ENCODE measurements at places on chromosomes 11 and 22.
A peak's percentile ranks its signal among the peaks of the same experiment; 100 is the strongest.

DNA sequence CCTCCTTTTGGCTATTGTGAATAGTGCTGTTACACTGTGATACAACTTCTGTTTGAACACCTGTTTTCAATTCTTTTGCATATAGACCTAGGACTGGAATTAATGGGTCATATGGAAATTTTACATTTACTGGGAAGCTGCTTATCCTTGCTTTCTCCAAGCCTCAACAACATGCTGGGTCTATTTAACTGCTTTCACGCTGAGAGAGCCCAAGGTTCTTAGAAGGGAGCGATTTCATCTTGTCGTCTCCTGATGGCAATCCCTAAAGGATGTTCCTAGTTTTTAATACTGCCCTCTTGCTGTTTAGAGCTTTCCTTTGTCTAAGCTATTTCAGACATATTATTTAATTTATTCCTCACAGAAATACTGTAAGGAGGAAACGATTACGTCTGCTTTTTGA lies 15.5 kb downstream of the IRAG1 start:
- no peak for DNase-seq

DNA sequence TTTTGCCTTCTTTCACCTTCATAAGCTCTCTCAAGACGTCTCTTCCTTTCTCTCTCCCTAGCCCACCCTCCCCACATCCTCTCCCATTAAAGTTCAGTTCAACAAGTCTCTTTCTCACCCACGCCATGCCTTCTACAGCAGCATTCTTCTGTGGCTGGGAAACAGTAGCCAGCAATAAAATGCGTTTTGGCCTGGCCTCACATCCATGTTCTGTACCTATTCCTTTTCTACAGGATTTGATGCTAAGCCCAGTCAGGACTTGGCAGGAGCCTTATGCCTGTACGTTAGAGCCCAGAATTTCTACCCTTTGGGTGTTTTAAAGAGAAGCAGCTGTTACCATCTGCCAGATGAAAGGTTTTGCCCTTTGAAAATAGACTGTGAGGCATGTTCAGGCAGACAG lies 7.1 kb upstream of the CD44 start:
- DNase-seq = no peak

GRCh38 chr11:30285416-30286121 lies 37.3 kb upstream of the ARL14EP start:
- no peak for DNase-seq

- DNase-seq = no peak
Measured at GRCh38 chr22:27882507-27883290, 36.4 kb downstream of the PITPNB start.

DNA sequence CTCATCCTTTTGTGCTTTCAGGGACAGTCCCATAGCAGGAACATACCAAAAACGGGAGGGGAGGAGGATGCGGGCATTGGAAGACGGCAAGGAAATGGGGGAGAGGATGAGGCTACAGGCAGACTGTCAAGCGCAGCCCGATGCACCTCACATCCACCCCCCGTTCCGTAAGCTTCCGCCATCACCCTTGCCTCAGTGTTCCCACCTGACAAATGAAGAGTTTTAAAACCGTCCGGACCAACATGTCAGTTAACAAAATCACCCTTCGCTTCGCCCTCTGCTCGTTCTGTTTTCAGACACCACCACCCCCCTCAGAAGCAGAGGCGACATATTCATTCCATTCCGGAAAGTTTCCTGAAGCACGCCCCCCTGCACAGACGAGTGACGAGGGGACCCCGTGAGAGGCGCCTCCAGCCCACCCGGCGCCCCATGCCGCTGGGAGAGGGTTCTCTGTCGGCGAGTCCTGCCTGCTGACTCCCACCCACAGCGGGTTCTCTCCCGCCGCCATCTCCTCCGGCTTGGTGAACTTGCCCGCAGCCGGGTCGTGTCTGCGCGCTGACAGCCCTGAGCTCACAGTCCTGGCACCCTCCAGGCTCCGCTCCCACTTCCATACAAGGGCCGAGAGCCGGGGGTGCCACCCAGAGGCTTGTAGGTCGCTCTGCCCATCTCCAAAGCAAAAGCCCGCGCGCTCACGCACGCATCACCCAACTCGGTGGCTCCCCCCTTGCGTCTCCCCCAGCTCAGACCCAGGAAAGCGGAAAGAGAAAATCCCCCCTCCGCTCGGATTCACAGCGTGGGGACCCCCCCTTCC lies 1.5 kb downstream of the IGSF9B start:
- DNase-seq = no peak

- peak; percentile 25 for DNase-seq
Measured at GRCh38 chr22:38973289-38974169, 8.6 kb upstream of the APOBEC3B start.

DNA sequence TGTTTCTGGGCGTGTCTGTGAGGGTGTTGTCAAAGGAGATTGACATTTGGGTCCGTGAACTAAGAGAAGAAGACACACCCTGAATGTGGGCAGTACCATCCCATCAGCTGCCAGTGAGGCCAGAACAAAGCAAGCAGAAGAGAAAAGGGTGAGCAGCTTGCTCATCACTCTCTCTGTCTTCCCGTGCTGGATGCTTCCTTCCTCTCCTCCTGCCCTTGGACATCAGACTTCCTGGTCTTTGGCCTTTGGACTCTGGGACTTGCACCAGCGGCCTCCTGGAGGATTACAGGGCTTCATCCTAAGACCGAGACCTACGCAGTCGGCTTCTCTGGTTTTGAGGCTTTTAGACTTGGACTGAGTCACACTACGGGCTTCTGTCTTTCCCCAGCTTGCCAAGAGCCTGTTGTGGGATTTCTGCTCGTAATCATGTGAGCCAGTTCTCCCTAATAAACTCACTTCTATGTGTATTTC lies 18.8 kb downstream of the APOL2 start:
- DNase-seq = peak; percentile 90

DNA sequence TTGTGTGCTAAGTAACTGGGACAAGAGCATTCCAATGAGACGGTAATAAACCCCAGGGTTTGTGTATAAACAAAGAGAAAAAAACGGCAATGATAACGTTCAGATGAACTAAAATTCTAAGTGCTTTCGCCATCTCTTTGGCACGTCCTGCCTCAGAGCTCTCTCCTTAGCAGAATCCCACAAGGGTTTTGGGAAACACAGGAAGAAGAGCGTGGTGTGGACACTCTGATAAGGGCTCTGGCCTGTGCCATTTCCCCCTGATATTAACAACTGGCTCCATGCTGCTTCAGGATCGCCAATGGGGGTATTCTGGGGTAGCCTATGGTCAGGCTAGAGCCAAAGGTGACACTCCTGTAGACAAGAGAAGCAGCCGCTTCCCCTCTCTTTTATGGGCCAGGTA lies 18.4 kb downstream of the ABCC8 start:
- no peak for DNase-seq

DNA sequence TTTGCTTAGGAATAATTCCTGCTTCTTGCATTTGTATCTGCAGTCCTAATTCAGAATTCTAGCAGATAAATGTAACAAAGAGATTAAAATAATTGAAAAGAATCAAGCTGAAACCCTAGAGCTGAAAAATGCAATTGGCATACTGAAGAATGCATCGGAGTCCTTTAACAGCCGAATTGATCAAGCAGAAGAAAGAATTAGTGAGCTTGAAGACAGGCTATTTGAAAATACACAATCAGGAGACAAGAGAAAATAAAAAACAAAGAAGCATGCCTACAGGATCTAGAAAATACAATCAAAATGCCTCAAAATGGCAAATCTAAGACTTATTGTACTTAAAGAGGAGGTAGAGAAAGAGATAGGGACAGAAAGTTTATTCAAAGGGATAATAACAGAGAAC lies 8.2 kb downstream of the TREH start:
- DNase-seq = no peak

DNA sequence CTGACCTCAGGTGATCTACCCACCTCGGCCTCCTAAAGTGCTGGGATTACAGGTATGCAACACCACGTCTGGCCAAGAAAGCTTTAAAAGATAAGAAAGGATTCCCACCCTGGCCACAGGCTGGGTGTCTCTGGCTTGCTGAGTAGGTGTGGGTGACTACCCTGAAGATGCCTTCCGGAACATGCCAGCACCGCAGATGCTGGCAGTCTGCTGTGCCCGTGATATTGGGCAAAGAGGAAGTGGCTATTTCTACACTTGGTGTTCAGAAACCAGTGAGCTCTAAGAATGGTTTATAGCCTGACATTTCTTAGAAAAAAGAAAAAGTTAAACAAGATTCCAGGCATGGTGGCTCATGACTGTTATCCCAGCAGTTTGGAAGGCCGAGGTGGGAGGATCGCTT lies 6.1 kb downstream of the MRPL11 start:
- no peak for DNase-seq

- no peak for DNase-seq
Measured at GRCh38 chr22:45166932-45167331, 3.2 kb downstream of the NUP50 start.

- no peak for DNase-seq
Measured at GRCh38 chr11:86143087-86144030, 74.5 kb upstream of the PICALM start.

DNA sequence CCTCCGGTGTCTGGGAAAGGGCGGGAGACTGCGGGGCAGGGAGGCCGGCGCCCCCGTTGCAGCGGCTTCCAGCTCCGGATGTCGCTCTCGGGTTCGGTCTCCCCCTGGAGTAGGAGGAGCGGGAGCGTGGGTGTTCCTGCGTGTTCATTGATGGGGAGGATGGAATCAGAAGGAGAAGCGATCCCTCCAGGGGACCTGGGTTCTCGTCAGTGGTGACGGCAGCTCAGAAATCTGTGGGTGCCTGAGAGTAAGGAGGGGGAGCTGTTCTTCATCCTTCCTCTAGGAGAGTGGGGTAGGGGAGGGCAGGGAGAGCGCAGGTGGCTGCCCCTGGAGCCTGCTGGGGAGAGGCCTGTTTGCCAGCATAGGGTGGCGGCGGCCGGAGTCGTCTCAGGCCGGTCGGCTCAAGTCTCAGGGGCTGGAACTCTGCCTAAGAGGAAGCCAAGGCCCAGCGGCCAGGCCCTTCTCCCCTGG lies 1.1 kb downstream of the UBASH3B start:
- DNase-seq = no peak

Measured in iris pigment epithelial cell (primary cell).